ENCODE measurements at places on chromosomes 6 and 20.
A peak's percentile ranks its signal among the peaks of the same experiment; 100 is the strongest.

- DNase-seq: no peak
Measured at GRCh38 chr20:61477451-61477861, 225.4 kb downstream of the CDH4 start.

GRCh38 chr6:36594816-36595643 is 868 bp downstream of the SRSF3 start:
- no peak for DNase-seq

GRCh38 chr6:55992546-55992945 is 117.2 kb upstream of the BMP5 start:
- DNase-seq: no peak

GRCh38 chr6:104728448-104728847 is 131.3 kb downstream of the HACE1 start:
- DNase-seq: no peak

GRCh38 chr20:25608774-25609173 is 15.0 kb downstream of the NANP start:
- no peak for DNase-seq

- DNase-seq: no peak
Measured at GRCh38 chr6:32945108-32945760, 4.4 kb upstream of the HLA-DMB start.

GRCh38 chr6:132969196-132969595 is 154.8 kb downstream of the RPS12 start:
- DNase-seq: no peak

- DNase-seq: peak; percentile 82
Measured at GRCh38 chr20:62352402-62353288, 14.5 kb downstream of the LAMA5 start.

DNA sequence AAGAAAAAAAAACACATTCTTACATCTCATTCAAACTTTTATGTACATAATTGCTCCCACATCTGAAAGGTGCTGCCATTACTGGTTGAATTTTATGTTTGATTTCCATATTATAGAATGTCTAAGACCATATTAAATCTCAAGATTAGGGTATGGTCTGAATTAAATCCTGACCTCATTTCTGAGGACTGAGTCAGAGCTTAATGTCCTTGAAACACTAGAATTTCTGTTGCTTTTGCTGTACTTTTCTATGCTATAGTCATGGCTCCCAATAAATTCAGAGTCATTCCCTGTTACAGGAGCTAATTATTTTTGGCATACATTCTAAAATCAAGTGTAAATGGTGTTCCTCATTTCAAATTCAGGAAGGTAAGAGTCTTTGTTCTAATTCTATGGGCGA is 285.3 kb upstream of the MANEA start:
- DNase-seq: no peak

DNA sequence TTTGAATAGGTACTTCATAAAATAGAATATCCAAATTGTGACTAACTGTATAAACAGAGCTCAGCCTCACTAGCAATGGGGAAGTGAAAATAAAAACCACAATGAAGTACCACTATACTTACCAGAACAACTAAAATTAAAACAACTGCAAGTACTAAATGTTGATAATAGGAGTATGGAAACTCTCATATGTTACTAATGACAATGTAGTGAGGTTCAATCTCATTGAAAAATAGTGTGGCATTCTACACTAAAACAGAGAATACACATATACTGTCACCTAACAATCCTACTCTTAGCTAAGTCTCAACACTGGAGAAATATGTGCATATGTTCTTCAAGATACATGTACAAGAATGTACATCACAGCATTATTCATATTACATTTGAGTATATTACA is 132.0 kb upstream of the CARMIL1 start:
- DNase-seq: no peak

DNA sequence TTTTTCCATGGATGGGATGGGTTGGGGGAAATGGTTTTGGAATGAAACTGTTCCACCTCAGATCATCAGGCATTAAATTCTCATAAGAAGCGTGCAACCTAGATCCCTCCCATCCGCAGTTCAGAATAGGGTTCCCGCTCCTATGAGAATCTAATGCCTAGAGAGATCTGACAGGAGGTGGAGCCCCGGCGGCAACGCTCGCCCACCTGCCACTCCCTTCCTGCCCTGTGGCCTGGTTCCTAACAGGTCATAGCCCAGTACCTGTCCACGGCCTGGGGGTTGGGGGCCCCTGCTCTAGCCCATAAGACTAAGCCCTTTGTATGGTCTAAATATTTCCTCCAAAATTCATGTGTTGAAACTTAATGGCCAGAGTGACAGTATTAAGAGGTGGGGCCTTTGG is 92.3 kb upstream of the SALL4 start:
- DNase-seq: no peak

- no peak for DNase-seq
Measured at GRCh38 chr6:118252474-118252873, 295.6 kb upstream of the PLN start.

- DNase-seq: no peak
Measured at GRCh38 chr6:149061930-149062329, 255.6 kb upstream of the TAB2 start.

DNA sequence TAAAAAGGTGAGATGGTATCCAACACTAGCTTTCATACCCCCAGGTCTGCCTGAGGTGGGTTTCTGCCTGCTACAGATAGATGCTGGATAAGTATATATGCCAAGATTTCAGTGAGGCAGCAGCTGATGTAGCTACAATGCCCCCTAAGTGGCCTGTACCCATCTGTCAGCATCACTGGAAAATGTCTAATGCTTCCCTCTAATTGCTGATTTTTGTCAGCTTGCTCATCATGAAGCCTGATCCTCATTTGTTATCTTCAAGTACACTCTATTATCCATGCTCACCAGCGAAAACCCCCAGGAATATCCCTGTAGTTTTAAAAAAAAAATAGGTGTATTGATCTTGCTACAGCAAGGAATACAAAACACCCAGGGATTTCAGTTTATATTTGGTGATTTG is 32.2 kb downstream of the OPRM1 start:
- DNase-seq: no peak

DNA sequence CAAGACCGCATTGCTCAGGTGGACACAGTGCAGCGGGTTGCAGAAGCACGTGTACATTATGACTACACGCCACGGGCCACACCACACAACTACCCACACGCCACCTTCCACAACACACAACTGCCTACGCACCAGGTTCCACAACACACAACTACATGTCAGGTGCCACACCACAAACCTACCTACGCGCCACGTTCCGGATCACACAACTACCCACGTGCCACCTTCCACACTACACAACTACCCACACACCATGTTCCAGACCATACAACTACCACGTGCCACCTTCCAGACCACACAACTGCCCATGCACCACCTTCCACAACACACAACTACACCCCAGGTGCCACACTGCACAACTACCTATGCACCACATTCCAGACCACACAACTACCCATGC is 20.5 kb downstream of the THBS2 start:
- no peak for DNase-seq

Measured in cerebellar nuclear complex (tissue), 1 donor.